Anterior cingulate cortex (tissue), 58 donors: ENCODE measurements at places on chromosomes 16 and 17.

DNA sequence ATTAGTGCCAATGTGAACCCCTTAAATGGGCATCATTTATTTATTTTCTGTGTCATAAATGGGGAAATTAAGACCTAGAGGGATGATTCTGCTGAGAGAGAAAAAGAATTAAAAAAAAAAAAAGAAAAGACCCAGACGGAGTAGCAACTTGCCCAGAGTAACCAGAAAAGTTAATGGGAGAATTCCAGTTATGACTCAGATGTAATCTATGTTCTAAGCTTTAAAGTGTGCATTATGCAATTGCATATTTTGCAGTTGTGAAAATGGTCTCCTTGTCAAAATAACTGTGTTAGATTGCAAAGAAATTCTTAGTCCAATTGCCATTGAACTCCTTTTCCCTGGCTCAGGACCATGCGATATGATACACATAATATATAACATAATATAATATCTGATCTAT lies 38.6 kb upstream of the TBX2 start:
- DNase-seq: no peak

- no peak for DNase-seq
Measured at GRCh38 chr16:88504489-88505404, 51.7 kb downstream of the ZFPM1 start.

- DNase-seq: no peak
Measured at GRCh38 chr17:18866866-18867813, 9.2 kb downstream of the PRPSAP2 start.

DNA sequence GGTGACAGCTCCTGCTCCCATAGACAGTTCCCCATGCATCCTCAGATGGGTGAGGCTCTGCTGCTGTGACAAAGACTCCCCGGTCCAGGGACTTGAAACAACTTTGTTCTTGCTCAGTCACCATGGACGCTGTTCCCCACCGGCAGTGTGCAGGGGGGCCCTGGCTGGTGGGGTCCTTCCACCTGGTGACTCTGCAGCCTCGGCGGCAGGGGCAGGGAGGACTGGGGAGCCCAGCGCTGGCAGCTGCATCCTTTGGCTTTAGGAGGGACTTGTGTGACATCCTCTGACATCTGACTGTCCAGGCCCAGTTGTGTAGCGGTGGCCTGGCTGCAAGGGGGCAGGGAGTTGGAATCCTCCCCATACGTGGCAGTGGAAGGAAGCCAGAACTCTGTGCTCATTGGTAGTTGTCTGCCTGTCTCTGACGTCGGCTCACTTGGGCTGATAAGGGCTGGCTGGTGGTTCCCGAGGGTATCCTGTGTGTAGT lies 107.3 kb downstream of the CMIP start:
- DNase-seq: no peak

GRCh38 chr17:20010936-20011335 lies 1.8 kb downstream of the SPECC1 start:
- DNase-seq: no peak

- DNase-seq: no peak
Measured at GRCh38 chr16:83813823-83814658, 6.3 kb downstream of the HSBP1 start.

DNA sequence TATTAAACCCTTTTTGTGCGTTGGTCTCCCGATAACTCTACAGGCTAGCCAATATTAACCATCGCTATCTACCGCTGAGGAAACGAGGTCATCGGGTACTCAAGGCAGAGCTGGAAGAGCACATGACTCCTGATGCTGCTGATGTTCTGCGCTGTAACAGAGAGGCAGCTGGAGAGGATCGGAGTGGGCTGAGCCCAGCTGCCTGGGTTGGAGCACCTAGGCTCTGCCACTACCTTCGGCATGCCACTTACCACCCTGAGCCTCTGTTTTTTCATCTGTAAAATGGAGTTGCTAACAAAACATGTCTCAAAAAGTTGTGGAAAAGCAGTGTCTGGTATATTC lies 432 bp upstream of the SLC46A1 start:
- no peak for DNase-seq

DNA sequence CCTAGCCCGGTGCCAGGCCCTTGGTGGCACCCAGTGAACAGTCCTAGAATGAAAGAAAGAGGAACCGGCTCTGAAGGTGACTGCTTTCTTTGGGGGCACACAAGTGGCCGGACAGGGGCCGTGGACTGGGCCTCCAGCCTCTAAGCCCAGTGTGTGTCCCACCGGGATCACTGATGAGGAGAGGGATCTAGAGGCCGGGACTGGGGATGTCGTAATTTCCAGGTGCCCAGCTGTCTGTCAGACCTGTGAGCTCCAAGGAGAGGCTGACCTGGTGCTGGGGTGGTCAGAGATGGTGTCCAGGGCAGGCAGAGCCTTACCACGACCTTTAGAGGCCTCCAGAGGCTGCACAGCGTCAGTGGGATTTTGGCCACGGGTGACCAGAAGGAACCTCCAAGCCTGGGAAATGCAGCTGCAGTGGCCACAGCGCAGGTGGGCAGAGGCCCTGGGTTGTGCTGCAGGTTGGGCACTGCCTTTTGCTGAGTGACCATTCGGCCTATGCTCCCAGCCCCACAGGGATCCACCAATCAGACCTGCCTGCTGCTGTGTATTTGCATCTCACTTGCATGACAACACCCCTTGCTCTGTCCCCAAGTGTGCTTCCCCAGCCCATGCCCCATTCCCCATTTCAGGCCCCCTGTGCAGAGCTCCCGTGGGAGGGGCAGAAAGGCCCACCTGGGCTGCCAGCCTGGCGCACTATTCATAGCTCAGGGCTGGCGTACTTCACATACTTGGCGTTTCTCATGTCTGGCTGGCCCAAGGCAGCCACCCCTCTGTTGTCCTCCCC lies 12.5 kb downstream of the ARHGAP23 start:
- no peak for DNase-seq

- DNase-seq: no peak
Measured at GRCh38 chr16:68715471-68715870, 21.6 kb upstream of the CDH1 start.

DNA sequence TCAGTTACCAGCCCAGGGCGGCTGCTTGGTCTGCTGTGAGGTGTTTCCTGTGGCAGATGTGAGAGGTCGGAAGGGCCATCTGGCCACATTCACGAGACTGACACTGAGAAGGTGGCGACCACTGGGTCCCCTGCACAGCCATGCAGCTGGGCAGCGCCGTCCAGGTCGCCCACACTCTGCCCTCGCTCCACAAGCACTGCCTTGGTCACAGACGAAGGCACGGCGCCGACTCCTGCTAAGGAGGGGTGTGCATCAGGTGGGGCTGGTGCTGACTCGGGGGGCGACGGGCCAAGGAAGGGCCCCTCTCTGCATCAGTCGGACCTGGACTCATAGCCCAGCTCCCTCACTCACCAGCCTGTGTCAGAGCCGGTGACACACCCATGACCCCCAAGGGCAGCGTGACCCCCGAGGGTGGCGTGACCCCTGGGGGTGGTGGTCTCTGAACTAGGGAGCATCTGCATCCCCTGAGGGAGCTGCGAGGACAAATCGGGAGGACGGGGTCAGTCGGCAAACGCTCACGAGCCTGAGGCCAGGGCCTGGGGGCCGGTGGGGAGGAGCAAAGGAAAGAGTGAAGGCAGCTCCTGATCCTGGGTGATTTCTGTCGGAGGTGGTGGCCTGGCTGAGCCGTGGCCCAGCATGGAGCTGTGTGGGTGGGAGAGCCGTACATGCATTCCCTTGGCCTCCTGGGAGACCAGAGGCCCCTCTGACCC lies 30.4 kb downstream of the NME3 start:
- no peak for DNase-seq

DNA sequence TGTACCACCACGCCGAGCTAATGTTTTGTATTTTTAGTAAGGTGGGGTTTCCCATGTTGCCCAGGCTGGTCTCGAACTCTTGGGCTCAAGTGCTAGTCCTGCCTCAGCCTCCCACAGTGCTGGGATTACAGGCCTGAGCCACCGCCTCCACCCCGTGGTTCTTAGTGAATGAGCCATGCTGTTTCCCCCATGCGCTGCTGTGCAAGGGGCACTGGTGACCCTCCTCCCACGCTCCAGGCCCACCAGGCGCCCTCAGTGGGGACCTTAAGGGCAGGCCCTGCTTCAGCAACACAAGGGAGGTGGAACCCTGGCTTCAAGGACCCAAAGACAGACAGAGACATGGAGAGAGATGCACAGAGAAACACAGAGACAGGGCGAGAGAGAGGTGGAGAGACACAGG lies 15.4 kb upstream of the NUDT16L1 start:
- DNase-seq: no peak

DNA sequence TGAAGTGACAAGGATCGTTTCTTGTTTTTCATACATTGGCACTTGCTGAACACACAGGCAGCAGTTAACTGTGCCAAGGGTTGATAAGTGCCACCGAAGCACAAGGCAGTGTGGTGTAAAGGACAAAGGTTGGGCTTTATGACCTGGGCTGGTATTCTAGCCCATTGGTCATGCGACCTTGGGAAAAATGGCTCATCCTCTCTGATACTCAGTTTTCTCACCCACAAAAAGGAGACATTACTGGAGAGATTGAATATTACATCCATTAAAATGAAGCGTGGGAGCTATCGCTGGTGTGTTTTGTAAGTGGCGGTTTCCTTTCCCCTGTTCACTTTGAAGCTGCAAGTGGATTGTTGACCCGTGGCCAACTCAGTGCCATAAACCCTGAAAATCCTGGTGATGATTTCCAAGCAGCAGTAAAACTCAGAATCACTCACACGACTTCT lies 216.9 kb downstream of the HAPSTR1 start:
- DNase-seq: no peak

- no peak for DNase-seq
Measured at GRCh38 chr17:74742153-74742515, 5.1 kb downstream of the RAB37 start.

DNA sequence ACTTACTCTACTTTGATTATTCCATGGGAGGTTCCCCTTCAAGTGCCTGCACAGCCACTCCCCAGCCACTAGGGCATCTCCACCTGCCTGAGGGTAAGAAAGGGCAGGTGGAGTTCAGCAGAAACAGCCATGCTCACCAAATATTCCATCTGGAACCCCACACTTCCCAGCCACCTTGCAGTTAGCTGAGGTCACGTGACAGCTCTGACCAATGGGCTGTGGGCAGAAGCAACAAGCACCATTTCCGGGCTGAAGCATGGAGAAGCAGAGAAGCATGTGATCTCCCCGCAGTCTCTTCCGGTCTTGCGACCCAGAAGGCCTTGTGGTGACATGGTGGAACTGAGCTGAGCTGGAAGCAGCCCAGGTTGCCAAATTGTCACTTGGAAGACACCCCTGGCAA lies 108.6 kb downstream of the CCT6B start:
- DNase-seq: no peak

DNA sequence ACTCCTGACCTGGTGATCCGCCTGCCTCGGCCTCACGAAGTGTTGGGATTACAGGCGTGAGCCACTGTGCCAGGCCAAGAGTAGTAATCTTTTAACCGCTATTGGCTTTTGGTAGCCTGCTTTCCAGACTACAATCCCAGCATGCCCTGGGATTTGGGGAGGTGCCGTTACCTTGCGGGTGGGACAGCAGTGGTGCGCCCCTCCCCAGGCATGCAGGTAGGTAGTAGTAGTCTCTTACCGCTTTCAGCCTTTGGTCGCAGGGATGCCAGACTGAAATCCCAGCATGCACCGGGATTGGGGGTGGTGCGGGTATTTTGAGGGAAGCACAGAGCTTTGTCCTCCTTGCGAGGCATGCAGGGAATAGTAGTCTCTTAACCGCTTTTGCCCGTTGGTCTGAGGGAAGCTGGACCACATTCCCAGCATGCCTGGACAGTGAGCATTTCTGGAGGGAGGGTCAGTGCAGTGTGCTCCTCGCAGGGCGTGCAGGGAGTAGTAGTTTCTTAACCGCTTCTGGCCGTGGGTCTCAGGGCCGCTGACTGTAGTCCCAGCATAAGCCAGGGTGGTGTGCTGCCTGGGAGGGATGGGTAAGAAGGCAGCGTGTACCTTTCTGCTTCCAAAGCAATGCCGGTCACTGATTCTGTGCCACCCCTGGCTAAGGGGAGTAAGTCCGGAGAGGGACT lies 1686.8 kb downstream of the TP53TG3F start:
- DNase-seq: no peak

DNA sequence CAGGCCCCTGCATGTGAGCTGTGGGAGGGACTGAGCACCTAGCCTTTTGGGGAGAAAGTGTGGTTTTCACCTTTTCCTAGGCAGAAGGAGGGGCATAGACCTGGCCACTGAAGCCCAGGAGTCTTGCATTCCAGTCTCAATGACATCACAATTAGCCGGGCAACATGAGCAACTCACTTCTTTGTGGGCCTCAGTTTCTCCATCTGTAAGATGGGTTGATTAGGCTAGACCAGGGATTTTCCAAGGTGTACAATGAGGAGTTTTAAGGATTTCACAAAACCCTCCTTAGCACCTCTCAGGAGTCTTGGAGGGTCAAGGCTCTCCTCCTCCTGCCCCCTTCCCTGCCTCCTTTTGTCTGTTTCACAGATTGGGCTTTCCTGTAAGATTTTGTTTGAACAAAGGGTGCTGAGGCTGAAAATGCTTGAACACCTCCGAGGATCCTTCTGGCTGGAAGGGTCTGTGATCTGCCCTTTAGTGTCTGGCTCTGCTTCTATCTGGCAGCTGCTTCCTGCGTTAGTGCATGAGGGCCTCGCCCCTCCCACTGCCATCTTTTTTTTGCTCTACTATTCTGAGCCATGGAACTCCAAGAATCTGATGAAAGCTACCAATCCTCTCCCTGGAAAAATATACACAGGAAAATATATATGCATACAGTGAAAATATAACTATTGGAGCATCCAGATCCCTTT lies 52.4 kb upstream of the ETV4 start:
- no peak for DNase-seq

- no peak for DNase-seq
Measured at GRCh38 chr16:75732871-75733270, 6.6 kb upstream of the CPHXL start.

- no peak for DNase-seq
Measured at GRCh38 chr17:57662041-57662440, 83.1 kb downstream of the CCDC182 start.

- no peak for DNase-seq
Measured at GRCh38 chr17:55737976-55738501, 12.8 kb upstream of the PCTP start.

DNA sequence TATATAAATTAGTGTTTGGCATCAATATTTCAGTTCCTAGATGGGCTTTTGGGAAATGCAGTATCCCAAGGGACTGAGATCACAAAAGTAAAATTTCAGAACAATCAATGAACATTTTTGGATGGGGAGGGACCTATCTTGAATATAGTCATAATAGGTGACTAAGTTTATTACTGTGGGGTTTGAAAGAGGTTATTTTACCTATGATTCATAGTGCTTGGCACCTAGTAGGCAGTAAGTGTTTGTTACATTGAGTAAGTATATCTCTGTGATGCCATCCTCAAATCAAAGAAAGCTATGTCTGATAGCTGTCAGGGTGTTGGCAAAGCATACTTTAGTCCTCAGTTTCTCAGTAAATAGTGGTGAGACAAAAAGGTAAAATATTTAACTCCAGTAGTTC lies 36.9 kb downstream of the ZNF207 start:
- DNase-seq: no peak

- DNase-seq: no peak
Measured at GRCh38 chr16:51937771-51938170, 609.2 kb downstream of the TOX3 start.

DNA sequence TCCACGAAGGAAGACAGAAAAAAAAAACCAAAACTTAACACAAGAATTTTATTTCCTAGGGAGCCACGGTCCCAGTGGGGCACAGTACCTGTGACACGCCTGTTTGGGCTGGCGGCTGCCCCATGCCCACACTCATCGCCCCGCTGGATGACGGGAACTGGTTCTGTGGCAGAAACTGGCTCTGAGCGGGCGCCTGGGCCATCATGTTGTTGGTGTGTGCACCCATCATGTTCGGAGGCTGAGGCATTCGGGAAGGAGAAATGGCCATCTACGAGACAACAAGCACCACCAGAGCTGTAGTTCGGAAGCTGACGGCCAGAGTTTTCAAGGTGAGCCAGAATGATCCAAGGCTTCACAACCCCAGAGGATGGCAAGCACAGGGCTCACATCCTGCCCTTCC lies 56.3 kb upstream of the TRAP1 start:
- no peak for DNase-seq
